HS-5 (cell line): ENCODE measurements at places on chromosomes 4 and X.

GRCh38 chr4:142350871-142351270 is 495.2 kb downstream of the INPP4B start:
- DNase-seq = no peak

- no peak for DNase-seq
These were observed 187.9 kb downstream of the LRBA start for GRCh38 chr4:150827226-150827625.

DNA sequence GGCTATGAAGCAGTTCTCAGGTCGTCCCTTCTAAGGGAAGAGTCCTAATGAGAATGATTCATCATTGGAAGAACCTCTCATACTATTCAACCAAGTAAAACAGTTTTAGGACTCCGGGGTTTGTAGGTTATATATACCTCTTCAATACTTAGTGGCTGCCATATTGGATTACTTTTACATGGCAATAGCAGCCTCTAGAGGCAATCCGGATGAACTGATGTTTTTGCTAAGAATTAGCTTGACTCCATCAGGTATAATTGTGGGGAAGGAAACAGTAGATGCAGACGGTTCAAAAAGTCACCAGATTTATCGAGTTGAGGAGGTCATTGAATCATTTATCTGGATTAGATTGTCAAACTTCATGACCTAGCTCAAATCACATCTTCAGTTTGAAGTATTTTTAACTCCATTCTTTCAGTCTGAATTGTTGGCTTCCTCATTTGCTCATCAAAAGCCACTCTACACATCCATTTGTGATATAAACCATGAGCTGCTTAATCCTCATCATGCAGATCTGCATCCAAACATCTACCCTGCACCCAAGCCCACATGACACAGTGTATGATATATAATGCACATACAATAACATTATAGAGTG is 28.4 kb downstream of the GUCY1B1 start:
- peak; percentile 26 for DNase-seq

- no peak for DNase-seq
These were observed 39.5 kb downstream of the GPC4 start for GRCh38 chrX:133375615-133376340.

GRCh38 chr4:14888790-14889572 is 113.3 kb upstream of the CPEB2 start:
- DNase-seq = no peak
